Effector CD4-positive, alpha-beta T cell (primary cell): ENCODE measurements at places on chromosomes 5 and 9.
A peak's percentile ranks its signal among the peaks of the same experiment; 100 is the strongest.

DNA sequence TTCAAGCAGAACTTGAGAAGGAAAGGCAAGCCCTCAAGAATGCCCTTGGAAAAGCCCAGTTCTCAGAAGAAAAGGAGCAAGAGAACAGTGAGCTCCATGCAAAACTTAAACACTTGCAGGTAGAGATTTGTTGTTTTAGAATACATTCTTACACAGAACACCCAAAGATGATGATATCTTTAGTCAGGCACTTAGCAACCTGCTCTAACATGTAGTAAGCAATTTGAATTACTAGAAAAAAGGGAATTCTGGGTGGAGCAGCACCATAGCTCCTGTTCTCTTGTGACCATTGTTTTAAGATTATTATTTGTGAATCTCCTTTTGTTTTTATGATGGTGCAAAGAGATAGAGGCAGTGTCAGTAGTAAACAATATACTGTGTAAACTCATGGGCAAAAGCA lies 63.1 kb downstream of the RAB14 start:
- DNase-seq = no peak

GRCh38 chr9:19946441-19947109 lies 157.7 kb upstream of the SLC24A2 start:
- no peak for DNase-seq

DNA sequence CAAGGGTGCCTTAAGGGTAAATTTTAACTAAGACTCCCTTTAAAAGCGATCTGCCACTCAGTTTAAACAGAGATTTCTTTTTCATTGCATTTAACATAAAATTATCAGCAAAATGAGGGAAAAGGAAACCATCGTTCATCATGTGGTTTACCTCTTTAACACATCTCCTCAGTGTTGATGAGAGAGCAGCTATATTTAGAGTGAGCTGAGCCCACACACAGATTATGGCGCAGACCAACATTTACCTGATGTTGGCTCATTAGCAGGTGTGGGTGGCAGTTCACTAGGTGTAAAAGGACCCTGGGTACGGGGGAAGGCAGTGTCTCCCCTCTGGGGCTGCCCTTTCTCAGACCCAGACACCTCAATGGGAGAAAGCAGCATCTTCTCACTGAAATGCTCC lies 149.8 kb downstream of the ENTREP1 start:
- DNase-seq = no peak

GRCh38 chr9:87371795-87372355 lies 125.8 kb upstream of the DAPK1 start:
- DNase-seq = no peak

DNA sequence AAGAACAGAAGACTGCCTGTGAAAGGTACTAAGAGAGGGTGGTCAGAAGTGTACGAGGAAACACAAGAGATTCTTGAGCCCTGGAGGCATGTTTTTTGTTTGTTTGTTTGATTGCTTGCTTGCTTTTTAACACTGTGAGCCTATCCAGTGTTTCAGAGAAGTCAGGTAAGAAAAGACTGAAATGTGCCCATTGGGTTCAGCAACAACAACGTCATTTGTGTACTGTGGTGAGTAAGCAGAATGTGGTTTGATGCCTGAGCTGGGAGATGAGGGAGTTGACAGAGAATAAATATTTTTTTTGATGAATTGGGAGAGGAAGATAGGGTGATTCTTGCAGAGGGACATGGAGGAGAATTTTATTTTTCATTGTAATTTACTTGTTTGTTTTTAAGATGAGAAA lies 73.1 kb downstream of the RPS23 start:
- DNase-seq = no peak

- DNase-seq = no peak
Measured at GRCh38 chr5:38465702-38466423, 90.6 kb downstream of the LIFR start.

GRCh38 chr5:139816566-139816965 lies 21.0 kb downstream of the PSD2 start:
- DNase-seq = no peak

GRCh38 chr5:101915554-101915953 lies 380.5 kb downstream of the SLCO4C1 start:
- DNase-seq = no peak

DNA sequence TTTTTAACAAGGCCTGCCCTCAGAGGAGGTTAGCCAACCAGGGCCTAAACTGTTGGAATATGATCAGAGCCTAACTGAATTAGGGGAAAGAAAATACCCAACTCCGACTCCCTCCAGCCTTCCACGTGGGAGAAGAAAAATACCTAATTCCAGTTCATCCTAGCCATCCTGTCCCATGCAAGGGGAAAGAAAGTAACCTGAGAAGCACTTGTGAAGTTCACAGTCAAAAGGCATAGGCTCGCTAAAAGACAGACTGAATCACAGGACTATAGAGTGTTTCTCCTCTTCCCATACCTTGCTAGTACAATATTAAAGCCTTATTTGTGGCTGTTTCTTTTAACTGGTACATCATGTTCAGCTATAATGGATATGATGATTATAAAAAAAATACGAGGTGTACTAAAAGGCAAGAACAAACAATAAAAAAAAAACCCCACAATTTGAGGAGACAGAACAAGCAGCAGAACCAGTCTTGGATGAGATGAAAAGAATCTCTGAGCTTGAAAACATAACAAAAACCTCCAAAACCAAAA lies 18.0 kb upstream of the ATP10B start:
- DNase-seq = no peak

GRCh38 chr9:37549527-37549926 lies 26.7 kb downstream of the FBXO10 start:
- no peak for DNase-seq

DNA sequence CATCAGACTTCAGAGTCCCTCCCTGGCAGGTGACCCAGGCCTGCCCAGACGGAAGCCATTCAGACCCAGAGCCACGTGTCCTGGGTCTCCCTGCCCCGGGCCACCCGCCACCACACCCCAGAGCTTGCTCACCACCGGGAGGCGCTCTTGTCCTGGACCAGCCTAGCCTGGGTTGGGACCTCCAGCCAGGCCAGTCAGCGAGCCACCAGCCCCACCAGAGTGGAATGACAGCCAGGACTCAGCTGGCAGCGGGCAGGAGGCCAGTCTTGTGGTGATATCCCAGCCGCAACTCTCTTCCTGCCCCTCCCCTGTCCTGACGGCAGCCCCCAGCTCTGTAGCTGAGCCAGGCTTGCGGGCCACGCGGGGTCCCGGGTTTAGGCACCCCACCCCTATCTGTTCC lies 1.7 kb upstream of the PTGDS start:
- DNase-seq = no peak

DNA sequence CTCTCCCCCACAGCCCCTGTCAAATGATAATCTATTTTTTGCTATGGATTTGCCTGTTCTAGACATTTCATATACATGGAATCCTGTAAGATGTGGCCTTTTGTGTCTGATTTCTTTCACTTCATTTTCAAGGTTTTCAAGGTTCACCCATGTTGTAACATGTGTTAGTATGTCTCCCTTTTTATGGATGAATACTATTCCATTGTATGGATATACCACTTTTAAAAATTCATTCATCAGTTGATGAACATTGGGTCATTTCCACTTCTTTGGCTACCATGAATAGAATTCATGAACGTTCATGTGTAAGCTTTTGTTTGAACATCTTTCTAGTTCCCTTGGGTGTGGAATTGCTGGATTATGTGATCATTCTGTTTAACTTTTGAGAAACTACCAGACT lies 94.7 kb upstream of the ZNF366 start:
- no peak for DNase-seq

DNA sequence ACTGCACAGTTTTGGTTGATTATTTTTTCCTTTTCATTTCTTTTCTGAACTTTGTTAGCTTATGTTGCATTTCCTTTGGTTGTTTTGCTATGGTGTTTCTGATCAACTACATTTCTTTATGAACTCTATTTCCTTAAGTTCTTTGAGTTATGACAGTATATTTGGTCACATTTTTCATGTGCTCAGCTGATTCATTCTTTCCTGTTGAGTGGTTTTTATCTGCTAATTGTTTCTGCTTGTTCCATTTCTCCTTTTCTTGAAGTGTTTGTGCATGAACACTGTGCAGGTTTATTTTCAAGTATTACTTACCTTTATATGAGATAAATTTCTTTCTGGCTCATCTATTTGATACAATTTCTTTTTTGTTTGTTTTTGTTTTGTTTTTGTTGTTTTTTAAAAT lies 50.9 kb upstream of the MACIR start:
- DNase-seq = no peak

GRCh38 chr9:18920141-18921084 lies 112.6 kb downstream of the SAXO1 start:
- no peak for DNase-seq

DNA sequence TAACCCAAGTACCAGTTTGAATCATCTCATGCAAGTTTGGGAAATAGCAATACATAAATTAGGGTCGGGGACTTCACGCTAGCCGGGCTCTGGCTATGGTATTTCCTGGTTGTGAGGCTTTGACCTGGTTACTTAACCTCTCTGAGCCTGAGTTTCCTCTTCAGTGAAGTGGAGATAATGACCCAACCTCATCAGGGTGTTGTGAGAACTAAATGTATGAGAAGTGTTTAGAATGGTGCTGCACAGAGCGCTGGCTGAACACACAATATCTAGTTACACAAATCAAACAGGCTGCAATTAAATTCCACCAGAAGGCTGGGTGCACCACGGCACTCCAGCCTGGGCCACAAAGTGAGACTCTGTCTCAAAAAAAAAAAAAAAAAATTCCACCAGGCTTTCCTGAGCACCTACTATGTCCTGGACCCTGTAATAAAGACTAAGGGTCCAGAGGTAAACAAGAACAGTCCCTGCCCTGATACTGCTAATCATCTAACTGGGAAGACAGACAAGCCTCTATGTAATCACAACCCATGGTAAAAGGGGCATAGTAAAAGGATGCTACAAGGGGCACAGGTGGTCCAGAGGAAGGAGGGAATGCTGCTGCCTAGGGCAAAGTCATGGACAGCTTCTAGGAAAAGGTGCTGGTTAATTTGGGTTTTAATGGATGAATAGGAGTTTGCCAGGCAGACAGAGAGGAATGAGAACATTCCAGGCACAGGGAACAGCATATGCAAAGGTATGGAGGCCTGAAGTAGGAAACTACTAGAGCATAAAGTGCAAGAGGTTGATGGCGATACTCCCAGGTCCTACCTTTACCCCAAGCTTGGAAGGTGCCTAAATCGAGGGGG lies 27.7 kb downstream of the DUSP1 start:
- DNase-seq = no peak

DNA sequence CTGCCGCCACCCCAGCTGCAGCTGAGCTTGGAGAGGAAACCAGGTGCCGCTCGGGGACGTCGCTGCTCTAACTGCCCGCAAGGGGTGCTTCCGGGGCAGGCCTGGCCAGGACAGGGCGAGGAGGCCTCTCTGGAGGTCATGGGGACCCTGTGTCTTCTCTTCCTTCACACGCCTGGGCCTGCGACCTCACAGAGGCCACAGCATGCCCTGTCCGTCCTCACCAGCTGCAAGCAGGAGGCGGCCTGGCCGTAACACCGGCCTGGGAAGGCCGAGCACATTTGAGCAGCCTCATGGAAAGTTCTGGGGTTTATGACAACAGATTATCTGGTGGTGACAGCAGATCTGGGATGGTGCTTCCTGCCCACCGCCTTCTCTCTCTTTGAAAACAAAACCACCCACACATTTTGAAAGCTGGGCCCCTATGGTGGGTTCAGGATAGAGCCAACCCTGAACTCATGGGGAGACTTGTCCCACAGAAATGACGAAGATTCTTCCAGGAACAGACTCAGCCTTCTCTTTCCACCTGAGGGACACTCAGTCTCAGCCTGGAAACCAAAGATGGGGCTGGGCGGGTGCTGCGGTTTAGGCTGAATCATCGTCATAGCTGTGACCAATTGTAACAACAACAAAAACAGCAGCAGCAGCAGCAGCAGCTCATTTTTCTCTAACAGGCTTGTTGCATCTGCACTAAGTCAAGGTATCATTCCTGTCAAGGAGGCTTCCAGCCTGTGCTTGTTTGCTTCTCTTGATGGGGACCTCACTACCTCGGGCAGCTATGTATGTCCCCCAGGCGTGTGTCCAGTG lies 99.6 kb upstream of the RAPGEF1 start:
- DNase-seq = peak; percentile 14

- DNase-seq = no peak
Measured at GRCh38 chr5:15786884-15787283, 286.9 kb downstream of the FBXL7 start.

GRCh38 chr9:98686961-98687855 lies 21.5 kb downstream of the GABBR2 start:
- no peak for DNase-seq

DNA sequence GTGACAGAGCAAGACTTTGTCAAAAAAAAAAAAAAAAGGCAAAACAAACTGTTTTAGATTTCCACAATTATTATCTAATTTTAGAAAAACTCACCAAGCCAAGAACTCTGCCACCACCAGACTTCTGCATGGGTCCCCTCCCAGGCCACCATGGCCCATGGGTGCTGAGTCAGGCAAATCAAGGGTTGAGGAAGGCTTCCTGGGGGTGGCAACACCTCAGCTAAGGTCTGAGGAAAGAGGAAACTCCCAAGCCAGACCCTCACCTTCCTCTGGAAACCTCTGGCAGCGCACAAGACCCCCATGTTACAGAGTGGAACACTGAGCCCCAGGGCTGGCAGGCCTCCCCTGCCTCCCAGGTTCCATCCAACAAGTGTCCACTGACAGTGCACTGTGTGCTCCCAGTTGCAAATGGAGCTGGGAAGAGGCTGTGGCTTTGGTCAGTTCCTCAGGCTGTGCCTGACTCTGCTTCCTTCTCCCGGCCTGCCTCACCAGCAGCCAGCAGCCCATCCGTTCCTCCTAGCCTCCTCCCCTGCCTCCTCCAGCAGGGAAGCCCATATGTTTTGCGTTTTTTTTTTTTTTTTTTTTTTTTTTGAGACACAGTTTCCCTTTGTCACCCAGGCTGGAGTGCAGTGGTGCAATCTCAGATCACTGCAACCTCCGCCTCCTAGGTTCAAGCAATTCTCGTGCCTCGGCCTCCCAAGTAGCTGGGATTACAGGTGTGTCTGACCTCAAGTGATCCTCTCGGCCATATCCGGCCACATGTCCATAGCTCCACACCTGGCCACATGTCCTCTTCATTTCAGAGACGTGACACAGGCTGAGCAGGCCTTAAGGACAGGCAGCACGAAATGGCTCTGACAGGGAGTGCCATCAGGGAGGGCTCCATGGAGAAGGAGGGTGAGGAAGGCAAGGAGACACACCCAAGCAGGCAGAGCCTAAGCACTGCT lies 3.5 kb upstream of the SUSD3 start:
- no peak for DNase-seq

DNA sequence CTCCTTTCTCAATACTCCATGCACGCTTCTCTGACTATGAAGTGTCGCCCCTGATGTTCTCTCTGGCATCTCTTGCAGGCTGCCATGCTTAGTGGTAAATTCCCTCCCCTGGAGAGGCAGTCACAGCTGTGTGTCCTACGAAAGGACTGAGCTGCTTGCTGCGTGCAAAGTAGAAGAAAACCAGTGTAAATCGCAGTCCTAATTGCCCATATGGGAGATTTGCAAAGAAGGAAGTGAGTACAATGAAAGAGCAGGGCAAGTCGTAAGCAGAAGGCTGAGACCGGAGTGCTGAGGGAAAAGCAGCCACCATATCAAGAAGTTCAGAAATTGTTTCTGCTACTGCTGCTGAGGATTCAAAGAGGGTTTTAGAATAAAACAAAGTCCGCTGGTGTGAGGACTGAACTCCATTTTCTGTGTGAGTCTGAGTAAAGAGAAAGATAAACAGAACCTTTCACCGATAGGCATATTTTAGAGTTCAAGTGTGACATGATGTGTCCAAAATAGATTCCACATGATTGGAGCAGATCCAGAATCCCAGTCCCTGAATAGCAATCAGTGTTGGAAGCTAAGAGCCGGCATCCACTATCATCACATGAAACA lies 507.8 kb upstream of the MPDZ start:
- DNase-seq = no peak
